ACHN (cell line): ENCODE measurements at places on chromosomes 3 and 15.

GRCh38 chr15:29086001-29086400 is 183.6 kb downstream of the NSMCE3 start:
- no peak for DNase-seq

DNA sequence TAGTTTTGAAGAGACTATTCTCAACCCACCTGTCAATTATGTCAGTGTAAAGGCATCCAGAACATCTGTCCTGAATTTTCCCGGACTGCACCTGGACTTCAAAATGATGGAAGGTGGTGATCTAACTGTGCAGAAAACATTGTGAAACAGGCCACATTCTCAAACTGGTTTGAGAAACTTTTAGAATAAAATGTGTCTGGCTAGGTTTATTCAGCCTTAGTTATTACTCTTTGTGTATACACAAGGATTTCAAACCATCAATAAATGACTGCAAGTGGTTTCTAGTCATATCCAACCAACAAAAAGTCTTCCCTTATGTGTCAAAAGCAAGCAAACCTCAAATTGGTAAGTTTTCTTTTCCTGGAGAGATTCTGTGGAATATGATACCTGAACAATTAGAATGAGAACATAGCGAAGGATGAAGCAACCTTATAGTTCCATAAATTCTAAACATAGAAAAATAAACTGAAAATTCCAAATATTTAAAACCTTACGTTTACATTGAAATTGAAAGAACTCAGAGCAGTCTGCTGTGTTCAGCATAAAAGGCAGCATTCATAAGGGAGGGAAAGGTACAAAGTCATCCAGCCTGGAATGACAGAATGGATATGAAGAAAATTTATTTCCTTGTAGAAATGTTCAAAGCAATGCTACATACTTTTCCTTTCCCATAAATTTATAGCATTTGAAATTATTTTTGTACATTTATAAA is 306.6 kb upstream of the TGFBR2 start:
- no peak for DNase-seq

GRCh38 chr3:21036888-21037287 is 714.1 kb downstream of the ZNF385D start:
- no peak for DNase-seq

DNA sequence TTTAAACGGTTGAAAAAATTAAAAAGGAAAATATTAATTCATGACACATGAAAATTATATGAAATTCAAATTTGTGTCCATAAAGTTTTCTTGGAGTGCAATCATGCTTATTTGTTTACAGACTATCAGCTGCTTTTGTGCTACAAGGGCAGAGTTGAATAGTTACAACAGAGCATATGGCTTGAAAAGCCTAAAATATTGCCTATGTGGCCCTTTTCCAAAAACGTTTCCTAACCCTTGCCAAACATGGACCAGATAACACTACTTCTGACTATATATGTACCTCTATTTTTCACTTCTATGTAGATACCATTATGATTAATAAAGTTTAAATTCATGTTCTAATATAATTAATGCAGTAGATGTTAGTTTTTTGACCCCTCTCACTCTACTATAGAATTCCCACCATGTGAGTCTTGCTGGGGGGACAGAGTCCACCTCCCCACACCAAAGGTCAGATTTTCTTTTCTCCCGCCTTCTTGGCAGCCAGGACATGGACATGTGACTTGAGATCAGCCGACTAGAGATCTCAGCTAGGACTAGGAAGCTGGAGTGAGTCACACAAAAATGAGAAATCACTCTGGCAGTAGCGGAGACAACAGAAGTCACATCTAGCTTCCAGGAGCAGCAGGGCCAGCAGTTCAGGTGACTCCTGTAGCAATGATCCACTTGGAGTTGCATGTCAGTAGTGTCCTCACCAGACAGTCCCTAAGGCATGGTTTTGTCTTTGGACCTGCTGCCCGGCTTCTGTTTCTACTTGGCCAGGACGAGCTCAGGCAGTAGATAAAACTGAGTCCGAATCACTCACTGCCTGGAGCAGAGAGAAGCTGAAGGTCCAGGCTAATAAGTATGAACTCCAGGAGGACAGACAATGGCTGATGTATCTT is 22.4 kb downstream of the CIAO2A start:
- DNase-seq = peak; percentile 71

DNA sequence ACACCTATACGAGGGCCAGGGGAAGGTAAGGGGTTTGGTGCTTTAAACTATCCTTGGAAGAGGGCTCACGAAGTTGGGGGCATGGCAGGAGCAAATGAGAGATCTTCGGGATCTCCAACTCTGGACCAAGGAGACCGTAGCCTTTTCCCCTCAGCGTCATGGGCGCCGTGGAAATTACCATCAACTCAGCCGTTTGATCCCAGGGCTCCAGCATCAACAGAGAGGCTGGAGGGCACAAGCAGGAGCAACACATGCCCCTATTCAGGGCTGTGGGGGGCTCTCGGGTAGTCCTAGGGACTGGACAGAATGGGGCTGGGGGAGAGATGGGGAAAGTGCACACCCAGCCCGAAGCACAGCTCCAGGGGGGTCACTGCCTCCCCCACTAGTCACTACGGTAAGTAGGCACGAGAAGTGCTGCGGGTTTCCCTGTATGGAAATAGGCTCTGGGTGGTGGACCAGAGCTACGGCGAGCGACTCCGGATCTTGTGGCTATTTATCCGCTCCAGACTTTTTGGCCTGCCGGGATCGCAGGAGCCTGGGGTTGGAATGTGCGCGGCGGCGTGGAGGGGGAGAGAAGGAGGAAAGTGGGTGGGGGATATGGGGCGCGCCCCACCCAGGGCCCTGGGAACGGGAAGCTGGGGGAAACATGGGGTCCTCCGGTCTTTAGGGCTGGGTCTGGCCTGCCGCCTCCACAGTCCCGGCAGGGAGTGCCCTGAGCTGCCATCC is 539 bp upstream of the LAMB2 start:
- peak; percentile 84 for DNase-seq

GRCh38 chr3:45976191-45977091 is 19.2 kb downstream of the FYCO1 start:
- DNase-seq = no peak

DNA sequence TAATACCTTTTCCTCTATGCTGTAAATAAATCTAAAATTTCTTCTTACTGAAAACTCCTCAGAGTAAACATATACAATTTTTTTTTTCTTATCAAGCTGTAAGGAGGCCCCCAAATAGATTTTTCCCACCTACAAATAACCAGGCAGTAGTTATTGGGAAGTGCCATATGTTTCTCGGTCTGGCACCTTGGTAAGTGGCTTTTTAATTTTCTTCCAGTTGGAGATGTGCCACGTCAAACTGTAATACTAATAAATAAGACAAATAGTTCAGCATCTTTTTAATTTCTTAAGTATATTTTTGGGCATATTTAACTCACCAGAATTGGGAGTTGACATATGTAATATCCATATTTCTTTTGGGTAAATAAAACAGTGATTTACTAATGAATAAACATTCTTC is 346.3 kb downstream of the DIPK2A start:
- DNase-seq = no peak

DNA sequence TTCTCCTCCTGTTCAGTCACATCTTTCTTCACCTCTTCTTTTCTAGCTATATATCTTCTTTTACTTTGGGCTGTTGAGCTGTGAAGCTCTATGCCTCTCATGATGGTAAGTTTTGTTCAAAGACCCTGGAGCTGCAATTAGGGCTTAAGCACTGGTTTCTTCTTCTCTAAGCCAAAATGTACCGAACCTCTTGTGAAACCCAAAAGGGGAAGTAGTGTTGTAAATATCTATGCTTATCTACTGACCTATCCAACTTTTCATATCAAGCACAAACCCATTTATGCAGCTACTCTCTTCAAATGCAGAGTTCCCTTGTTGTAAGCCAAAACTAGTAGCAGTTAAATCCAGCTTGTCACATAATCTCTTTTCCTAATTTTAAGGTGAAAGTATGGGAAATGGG is 123.6 kb upstream of the CD96 start:
- no peak for DNase-seq

DNA sequence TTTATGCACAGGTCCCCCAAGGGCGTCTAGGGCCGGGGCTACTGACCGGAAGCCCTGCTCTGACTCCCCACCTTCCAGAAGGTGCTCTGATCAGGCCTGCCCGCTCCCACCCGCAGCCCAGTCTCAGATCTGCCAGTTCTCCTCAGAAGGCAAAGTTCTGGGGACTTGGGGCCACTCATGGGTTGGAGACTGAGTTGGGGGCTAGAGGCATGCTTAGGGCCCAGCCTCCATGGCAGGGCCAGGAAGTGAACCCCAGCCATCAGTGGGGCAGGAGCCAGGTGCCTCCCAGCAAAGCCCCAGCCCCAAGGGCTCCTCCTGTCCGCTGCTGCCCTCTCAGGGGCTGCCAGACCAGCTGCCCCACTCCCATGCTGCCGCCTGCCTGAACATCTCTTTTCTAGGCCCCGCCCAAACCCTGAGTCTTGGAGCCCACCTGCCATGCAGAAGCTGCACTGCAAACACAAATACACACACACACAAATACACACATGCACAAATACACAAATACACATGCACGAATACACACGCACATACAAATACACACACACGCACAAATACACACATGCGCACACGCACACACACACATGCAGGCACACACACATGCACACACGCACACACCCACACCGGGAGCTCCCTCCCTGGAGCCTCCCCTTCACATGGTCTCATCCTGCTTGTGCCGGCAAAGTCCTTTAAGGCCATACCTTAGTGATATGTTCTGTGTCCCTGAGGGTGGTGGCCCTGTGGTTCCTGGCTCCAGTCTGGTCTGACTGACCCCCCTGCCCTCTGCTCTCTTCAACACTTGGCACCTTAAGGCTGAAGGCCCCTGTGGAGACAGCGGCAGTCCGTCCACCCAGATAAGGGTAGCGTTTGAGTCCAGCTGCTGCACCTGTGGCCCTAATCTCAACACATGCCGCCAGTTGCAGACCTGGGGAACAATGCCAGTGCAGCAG is 59.2 kb upstream of the KLF13 start:
- DNase-seq = no peak

GRCh38 chr3:170760174-170760526 is 109.8 kb downstream of the RPL22L1 start:
- DNase-seq = no peak

- no peak for DNase-seq
Observed at GRCh38 chr15:40118473-40118872, 9.8 kb upstream of the BMF start.

- no peak for DNase-seq
Observed at GRCh38 chr3:52108302-52109232, 45.7 kb downstream of the POC1A start.

DNA sequence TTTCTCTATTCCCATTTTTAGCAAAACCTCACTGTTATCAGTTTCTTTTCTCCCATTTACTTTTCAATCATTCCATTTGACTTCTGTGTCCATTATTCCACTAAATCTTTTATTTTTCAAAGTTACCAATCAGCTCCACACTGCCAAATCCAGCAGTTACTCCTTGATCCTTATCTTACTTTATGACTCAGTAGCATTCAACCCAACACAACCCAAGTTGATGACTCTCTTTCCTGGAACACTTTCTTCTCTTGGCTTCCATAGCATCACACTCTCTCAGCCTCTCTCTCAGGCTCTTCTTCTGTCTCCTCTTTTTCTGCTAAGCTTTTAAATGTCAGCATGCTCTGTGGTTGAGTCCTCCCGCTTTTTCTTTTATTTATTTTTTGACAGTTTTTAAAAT is 36.3 kb downstream of the RASGRP1 start:
- DNase-seq = no peak

DNA sequence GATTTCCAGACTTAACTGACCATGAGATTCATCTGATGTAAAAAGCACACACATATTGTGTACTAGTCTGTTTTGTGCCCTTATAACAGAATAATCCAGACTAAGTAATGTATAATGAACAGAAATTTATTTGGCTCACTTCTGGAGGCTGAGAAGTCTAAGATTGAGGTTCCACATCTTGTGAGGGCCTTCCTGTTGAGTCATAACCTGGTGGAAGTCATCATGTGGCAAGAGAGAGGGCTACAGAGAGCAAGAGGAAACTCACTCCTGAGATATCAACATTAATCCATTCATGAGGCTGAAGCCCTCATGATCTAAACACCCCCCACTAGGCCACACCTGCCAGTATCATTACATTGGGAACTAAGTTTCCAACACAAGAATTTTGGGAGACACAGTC is 977.6 kb downstream of the MCTP2 start:
- DNase-seq = no peak

DNA sequence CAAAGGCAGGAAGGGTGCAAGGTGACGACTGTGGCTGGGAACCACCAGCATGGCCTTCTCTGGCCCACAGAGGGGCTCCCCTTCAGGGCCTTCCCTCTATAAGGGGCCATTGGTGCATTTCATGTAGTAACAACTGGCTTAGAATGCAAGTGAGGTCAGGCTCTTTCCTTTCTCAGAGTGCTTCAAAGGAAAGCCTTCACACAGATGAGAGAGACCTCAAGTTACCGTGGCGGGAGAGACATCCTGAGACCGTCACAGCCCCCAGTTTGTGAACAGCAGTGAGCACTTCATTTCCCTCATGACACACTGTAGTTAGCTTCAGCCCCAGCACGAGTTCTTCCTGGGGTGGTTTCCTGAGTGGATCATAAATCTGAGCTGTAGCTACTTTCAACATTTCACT is 96.6 kb upstream of the LIMD1 start:
- no peak for DNase-seq

- DNase-seq = no peak
Observed at GRCh38 chr3:120708408-120708807, 26.4 kb upstream of the HGD start.

GRCh38 chr3:124032311-124032880 is 40.5 kb upstream of the ROPN1 start:
- peak; percentile 7 for DNase-seq

GRCh38 chr3:5123937-5124336 is 1.8 kb downstream of the ARL8B start:
- DNase-seq = no peak

GRCh38 chr3:65878831-65879230 is 159.9 kb downstream of the MAGI1 start:
- DNase-seq = no peak

DNA sequence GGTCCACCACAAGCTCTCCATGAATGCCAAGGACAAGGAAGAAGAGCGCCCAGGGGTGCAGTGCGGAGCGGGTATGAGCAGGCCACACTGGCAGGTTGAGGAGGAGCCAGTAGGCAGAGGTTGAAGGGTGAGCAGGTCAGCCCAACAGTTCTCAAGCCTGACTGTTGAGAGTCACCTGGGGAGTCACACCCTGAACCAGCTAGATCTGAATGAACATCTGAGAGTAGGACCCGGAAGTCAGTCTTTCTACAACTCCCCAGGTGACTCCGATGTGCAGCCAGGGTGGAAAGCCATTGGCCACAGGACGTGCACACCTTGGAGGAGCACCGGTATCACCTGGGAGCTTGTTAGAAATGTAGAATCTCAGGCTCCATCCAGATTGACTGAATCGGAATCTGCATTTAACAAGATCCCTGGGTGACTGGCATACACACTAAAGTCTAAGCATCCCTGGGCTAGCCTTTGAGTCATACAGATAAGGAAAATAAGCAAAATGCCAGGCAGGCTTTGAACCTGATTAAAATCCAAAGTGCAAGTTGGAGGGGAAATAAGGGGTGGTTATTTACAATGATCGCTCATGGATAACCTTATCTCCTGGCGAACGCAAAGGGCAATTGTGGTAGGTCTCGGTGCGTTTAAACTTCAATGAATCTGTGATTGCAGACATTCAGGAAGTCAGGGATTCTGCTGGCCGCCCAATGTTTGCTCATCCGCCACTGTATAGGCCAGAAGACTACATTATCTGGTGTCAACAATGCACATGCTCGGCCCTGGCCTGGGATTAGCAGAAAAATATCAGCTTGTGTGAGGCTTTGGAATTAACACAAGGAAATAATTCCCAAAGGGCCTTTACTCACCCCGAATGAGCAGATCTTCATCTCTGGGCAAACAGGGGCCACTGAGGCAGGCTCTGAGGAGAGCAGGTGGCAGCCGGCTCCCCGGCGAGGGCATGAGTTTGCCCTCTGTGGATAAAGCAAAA is 11.7 kb upstream of the LYZL4 start:
- DNase-seq = no peak
